Colonic mucosa (tissue), 4 donors: ENCODE measurements at places on chromosomes 7 and 10.

- peak; percentile 36 for DNase-seq
Observed at GRCh38 chr10:72784551-72785351, 92.8 kb downstream of the MCU start.

DNA sequence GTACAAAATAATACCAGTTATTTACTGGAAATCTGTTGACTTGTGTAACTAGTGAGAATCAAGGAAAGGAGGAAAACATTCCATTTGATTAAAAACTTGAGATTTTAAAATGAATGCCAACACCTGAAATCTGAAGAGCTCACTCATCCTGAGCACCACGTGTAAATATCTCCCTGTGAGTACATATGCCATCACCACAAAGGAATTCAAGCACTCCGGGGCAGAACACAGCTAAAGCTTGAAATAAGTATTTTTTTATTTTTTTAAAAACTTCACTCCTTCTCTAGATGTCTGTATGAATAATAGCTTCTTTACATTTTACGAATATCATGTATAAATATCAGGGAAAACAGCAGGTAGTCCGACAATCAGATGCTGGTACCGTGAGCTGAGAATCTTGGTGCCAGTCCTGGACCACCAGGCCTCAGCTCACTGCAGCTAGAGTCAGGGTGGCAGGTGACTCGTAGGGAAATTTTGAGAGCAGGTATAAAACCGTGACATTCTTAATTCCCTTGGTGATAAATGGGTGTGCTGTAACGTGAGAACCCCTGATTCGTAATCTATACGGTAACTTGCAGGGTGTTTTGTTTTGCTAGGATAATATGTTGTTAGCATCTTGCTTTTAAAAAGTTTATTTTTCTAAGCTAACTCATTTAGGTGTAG, 12.7 kb downstream of the LMTK2 start:
- no peak for DNase-seq

DNA sequence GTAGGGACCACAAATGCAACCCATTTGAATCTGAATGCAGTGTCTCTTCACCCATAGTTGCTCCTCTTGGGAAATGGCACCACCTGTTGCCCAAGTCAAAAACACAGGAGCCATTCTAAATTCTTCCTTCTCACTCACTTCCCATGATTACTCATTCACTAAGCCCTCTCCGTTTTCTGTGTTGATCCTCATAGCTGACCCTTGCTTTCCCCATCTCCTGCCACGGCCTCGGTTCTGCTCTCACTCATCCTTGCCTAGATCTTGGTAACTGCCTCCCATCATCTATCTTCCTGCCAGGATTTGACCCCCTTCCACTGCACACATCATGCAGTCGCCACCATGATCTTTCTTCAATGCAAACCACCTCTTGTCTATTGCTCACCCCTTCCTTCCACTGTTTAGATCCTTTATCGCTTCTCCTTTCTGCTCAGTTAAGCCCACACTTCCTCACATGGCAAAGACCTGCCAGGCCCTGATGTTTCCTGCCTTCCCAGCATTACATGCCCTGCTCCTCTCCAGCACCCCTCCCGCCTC, 19.0 kb upstream of the CPN1 start:
- DNase-seq = no peak

DNA sequence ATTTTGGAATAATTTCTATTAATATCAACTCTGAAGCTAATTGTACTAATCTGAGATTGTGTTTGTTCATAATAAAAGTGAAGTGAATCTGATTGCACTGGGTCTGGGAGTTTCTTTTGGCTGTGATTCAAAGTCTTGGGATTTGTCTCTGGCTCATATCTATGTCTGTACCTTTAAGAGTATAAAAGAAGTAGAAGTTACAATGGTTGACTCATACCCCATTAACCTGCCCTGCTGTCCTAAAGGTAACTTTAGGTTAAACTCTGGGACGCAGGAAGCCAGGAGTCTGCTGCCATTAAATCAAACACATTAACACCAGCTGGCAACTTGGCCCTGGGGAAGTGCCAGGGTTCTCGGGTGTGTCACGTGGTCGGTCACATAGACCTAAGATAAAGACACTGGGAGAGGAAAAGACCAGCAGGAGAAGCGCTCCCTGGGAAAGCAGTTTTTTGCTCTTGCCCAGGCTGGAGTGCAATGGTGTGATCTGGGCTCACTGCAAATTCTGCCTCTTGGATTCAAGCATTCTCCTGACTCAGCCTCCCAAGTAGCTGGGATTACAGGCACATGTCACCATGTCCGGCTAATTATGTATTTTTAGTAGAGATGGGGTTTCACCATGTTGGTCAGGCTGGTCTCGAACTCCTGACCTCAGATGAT, 17.8 kb downstream of the SCD start:
- DNase-seq = peak; percentile 95

GRCh38 chr7:2993868-2994267, 49.8 kb downstream of the CARD11 start:
- DNase-seq = peak; percentile 81

DNA sequence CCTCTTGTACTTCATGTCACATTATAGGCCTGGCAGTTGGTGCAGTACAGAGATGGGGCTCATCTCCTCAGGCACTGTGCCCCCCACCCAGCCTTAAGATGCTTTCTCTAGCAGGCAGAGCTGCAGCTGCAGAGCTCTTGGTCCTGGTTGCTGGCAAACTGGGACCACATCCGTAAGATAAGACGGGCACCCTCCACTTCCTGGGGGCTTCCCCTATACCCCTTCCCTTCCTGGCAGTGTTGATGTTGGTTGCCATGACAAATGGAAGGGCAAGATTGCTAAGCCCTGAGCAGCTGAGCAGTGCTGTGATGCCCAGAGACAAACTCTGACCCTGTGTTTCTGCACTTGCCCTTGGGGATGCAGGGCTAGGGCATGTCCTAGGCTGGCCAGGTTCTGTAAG, 103.4 kb upstream of the ANLN start:
- no peak for DNase-seq

DNA sequence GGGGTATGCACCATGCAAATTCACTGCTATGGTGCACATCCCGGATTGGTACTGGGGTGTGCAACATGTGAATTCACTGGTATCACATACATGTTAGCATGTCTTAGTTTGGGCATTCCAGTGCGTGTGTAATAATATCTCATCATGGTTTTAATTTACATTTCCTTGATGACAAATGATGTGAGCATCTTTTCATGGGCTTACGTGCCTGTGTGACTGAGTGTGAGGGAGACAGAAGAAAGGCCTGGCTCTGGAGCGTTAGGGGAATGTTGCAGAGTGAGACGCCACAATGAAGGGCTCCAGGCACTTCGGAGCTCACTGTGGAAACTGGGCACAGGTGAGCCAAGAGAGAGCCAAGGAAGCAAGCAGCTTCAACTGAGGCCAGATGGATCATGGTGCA, 162.6 kb downstream of the UBE2H start:
- no peak for DNase-seq

DNA sequence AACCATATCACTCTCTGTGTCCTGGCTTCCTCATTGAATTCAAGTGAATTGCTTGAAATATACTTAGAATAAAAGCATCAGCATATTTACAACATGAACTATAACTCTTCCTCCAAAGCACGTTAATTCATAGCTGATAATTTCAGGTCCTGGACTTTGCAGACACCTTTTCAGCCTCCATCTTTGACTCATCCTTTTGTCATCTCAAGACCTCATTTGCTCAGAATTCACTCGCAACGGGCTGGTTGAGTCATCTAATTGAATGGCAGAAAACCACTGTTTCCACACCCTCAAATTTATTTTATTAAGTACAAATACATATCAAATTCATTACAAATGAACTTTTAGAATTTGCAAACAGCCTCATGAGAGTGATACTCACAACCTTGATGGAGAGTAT, 545.7 kb downstream of the GATA3 start:
- no peak for DNase-seq
